Epithelial cell of prostate (primary cell): ENCODE measurements at places on chromosomes 11 and 22.

DNA sequence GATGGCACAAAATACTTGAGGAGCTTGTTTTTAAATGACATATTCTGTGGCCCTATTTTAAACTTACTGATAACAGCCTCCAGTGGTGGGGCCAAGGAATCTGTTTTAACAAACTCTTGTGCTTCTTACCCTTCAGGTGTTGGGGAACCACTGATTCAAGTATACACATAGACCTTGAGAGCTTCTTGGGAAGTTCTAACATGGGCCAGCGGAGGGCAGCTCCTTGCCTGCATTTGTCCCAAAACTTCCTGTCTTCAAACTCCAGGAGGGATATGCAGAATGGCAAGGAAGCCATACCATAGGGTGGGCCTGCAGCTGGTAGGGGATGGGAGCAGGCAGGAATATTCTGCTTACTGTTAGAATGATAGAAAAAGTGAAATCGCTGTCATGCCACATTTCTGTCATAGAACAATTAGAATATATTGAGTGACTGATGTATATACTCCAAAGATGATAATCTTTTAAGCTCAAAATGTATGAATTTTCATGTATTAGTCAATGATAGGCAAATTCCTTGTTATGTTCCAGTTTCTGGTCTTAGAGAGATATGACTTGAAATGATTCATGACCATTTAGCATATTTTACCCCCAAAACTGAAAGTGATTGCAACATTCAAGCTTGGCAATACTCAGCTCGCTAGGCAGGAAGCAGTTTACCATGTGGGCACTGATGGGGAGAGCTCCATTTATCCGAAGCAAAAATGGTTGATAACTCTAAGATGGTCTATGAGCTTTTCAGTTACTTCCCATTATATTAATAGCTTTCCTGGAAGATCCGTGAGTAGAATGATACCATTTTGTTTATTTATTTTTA lies 9.2 kb downstream of the EXT2 start:
- no peak for DNase-seq

- DNase-seq = no peak
Observed at GRCh38 chr11:92441443-92441726, 216.8 kb downstream of the FAT3 start.

DNA sequence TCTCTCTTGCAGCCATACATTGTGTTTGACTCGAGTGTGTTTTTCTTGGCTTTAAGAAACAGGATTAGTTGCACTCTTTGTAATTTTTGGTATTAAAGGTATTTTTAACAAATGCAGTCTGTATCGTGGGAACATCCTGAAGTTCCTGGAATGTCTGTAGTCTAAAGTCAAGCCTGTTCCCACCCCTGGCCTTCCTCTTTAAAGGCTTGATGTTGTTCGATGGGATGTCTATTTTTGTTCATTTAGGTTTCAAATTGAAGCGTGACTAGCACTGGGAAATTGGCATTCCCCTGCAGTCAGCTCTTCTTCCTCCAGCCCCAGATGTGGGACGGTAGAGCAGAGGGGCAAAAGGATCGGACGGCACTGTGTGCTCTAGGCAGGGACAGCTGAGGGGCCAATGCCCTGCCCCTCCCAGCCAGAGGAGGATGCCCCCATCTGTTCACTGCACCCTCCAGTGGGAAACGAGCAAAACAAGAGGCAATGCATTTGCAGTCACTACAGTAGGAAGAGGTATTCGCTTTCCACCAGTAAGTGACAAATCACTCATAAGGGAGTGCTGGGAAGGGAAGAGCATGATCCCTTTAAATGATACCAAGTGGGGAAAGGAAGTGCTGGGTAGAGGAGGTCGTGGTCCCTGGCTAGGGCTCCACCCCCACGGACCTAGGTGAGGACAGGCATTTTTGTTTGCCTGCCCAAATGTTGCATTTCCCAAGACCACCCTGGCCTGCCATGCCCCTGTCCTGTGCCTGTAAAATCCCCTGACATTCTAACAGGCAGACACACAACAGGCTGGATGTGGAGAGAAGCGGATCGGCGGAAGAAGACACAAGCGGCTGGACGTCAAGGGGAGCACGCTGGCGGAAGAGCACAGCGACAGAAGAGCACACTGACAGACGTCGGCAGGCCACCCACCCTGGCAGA lies 47.4 kb upstream of the SEPTIN5 start:
- DNase-seq = no peak

DNA sequence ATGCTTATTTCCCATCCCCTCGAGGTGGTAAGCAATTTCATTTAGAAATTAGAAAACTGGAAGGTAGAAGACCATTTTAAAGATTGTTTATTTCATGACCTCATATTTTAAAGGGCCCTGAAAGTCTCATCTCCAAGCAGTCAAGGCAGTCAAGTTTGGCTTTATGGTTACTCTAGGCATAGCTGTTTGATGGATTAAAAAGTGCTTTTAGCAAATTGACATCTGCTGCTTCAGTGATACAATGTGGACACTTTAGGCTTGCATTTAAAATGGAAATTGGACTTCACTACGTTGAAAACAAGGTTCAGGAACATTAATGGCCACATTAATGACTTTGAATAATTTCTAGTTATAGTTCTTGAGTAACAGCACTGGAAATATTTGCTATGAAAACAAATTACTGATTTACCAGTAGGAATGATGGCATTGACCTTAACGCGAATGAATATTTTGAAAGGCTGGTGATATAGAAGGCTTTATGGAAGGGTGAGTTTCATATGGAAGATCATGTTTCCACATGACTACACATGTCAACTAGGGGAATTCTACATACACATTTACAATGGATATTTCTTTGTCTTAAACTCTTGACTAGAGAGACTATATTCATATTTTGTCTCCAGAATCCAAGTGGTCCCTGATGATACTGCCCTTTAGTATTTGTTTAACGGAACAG lies 873.5 kb downstream of the JRKL start:
- DNase-seq = no peak

DNA sequence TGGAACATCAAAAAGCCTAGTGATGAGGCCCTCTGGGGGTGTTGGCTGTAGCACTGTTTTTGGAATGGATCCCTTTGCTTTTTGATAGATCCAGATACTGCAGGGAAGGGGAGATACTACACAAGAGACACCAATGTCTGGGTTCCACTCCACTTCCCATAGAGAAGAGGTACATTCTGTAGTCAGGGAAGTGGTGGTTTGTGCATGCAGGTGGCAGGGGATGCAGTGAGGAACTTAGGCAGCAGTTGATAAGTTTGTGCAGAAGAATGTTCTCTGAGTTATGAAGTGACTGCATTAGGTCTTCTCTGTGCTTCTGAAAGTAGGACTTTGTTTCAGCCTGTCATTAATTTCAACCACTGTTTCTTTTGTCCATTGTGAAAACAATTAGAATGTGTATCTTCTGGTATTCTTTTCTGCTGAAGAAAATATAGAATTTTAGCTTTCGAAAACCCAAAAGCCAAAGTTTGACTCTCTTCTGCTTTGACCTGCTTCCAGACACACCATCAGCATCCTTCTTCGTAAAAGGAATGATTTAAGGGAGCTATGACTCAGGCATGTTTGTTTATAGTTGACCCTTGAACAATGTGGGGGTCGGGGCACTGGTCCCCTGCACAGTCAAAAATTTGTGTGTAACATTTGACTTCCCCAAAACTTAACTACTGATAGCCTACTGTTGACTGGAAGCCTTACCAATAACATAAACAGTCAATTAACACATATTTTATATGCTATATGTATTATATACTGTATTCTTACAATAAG lies 25.6 kb downstream of the PANX1 start:
- DNase-seq = no peak
